ENCODE measurements at places on chromosomes 12 and 14.

DNA sequence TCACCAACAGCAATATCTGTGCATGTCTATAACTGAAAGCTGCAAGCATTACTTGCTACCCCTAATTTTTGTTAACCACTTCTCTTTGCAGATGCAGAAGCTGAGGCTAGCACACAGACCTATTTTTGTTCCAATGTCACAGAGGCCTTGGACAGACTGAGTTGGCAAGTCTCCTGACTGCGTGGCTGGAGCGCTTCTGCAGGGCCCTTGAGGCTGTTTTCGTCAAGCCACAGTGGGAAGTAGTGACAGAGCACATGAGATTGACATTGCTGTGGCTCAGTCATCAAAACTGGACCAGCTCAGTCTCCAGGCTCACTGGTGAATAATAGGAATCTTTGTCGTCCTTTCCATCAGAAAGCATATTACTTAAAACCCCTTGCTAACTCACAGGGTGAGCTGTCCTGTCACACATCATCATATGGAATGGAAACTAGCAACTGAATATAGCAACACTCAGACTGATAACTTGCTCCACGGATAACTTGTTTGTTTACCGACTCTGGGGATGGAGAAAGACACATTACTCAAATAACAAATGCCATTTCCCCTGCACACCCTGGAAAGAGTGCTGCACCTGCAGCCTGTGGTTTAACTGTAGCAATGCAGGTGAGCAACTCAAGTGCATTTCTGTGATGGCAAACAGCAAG lies 43.6 kb upstream of the DDX11 start:
- no peak for ATAC-seq

GRCh38 chr12:119500209-119500608 lies 93.4 kb upstream of the TMEM233 start:
- ATAC-seq: no peak

DNA sequence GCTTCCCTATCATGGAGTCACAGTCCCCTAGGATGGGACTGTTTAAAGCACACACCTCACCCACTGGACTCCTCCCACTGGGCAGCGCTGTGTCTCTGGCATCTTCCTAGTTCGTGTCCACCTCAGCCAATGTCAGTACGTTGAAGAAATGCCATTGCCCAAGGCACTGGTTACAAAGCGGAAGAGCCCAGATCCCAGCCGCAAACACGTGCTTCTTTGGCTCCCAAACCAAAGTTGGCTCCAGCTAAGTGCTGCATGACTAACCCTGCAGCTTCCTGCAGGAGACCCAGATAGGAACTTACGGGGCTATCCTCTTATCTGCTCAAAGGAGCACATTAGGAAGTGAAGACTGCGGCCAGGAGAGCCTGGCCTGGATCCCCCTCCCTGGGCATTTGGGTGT lies 9.3 kb downstream of the SYNE3 start:
- ATAC-seq: no peak

DNA sequence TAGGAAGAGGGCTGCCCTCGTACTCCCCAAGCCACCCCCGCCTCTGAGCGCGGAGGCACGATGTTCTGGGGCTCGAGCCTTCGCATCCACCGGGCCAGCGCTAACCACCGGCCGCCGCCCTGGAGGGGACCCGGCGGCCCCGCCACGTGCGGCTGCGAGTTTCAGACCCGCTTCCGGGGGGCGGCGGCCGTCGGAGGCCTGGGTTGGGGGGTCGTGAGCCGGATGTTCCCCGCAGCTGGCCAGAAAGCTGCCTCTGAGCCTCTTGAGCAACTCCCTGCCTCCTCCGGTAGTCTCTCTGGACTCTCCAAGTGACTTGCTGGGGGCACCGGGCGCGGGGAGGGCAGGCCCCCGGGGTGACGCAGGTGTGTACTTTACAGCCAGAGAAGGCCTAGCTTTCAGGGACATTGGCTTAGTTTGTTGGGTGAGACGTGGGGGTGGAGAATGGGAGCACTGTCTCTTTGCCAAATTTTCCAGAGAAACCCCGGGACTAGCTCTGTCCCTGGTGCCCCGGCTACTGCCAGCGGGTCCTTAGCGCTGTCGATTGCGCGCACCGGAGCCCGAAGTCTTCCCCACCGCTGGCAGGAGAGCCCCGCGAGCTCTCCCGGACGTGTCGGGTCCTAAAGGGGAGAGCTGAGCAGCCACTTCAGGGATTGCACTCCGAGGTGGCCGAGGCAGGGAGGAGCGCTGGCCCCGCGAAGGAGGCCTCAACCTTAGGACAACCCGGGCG lies 15.6 kb downstream of the OTX2 start:
- ATAC-seq: no peak

GRCh38 chr14:71289536-71289935 lies 382.3 kb downstream of the PCNX1 start:
- peak; percentile 32 for ATAC-seq

DNA sequence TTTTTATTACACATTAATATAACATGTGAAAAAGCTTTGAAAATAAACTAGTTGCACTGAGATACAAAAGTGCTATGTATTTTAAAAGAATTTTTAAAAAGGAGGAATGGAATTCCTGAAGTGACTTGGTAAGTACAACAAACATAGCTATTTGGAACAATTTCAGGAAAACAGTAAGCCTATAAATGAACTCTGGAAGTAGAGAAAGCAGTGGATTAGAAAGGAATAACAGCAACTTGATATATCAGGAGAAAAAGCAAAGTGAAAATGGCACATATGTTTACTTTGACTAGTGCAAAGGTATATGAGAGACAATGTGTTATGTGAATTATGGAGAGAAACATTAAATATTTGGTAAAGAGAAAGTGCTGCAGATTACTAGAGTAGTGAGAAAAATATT lies 811.7 kb downstream of the C12orf50 start:
- no peak for ATAC-seq

GRCh38 chr14:95164506-95164905 lies 7.2 kb upstream of the DICER1 start:
- ATAC-seq: no peak

GRCh38 chr14:73851567-73852382 lies at the start of gene PTGR2:
Gene PTGR2, plus strand, starts transcription at chr14:73851831. Its CDS starts 7,032 bp downstream, at chr14:73858863.
- ATAC-seq: peak; percentile 95

DNA sequence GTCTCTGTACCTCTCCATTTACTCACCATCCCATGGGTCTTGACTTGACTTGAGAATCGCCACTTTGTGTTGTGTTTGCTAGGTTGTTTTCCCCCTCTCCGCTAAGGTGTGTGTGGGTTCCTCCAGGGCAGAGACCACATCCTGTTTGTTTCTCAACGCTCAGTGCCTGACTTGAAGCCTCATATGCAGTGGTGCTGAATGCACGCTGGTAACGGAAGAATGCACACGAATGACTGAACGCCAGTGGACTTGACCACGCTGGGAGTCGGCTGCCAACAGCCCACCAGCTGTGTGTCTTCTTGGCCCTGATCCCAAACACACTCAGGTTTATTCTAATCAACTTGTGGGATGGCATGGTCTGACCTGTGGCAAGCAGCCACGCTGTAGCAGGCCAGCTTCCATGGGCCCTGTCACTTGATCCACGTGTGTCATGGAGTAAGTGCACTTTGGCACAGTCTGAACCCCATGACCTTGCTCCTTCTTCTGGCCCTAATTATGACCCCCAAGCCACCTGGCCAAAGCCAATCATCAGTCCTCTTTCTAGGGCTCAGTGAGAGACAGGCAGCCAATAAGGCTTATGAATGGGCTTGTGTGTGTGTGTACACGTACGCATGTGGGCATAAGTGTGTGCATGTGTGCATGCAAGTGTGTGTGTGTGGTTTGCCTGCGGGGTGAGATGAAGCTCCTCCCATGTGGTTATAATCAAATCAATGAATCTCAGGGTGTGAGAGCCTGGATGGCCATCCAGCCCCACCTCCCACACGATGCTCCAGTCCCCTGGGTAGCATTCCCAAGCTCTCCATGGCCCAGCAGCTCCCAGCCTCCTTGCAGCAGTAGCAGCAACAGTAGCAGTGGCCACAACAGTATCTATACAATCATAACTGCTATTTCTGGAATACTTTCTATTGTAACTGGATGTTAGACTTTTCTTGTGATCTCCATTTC lies 6.4 kb upstream of the TC2N start:
- ATAC-seq: peak; percentile 42

DNA sequence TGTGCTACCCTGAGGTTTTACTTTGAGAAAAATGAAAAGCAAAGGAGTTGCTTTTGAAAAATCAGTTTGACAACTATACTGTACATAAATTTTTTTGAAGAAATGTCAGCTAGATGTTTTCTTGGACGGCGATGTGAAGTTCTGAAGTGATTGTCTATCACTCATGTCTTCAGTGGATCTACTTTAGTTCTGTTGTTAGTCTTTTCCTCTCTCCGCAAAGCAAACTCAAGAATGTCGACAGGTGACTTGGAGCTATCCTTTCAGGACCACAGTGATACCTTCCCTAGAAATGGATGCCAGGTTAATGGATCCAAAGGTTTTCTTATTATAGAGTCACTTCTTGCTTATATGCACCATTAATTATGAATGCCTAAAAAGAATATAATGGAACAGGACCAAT lies 1.2 kb downstream of the PTPRO start:
- ATAC-seq: no peak

DNA sequence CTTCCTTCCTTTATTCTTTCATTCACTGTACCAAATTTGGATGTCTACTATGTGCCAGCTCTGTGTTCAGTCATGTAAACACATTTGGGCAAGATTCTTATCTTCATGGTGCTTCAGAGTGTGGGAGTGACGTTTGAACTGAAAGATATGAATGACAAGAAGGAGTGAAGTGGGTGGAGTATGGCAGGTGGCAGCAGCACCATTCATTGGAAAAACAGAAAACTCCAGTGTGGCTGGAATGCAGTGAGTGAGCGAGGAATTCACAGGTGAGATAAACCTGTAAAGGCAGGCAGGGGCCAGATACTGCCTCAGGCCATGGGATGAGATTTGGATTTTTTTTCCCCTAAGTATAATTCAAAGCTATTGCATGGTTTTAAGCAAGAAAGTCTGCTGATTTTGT lies 140.7 kb upstream of the CCDC198 start:
- ATAC-seq: no peak

DNA sequence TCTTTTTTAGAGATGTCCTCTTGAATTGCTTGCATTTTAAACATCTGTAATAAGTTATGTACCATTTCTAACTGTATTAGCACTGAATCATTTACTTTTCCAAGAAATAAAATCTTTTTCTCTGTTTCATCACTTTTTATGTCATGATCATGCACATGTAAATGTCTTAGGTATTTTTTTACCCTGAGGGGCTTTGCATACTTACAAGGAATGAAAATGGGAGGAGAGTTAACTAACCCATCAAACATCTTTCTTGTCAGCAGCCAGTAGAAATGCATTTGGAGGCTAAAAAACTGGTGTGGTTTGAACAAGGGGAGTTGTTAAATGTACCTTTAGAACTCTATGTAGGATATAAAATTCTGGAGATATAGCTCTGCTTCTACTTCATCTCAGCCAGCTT lies 1080.3 kb downstream of the GALC start:
- no peak for ATAC-seq

DNA sequence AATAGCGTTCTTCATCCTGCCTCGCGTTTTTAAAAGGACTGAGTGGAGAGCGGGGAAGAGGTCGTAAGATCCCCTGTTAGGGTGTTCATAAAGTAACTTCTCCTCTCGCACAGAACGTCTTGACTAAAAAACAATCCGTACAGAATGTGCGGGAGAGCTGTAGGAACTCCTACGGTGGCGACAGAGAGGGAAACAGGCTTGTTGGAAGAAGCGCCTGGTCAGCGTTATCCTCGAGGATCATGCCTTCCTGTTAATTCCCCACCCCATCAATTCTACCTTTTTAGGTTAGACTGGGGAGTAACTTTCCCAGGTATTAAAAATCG lies 399 bp upstream of the WASHC4 start:
- no peak for ATAC-seq

DNA sequence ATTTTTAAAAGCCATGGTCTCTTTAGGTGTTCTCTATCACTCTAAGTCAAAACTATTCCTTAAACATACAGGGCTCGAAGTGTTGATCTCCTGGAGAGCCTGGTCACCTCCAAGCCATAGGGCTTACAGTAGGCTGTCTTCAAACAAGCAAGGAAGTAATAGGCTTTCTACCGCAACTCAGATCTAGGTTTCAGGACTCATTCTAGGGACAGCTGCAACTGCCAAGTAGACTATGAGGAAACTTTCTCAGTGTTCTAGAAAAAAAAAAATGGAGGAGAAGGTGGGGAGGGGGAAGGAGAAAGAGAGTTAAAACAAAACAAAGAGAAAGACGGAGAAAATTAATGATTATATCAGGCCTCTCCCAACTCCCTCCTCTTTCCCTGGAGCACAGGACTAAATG lies 106.9 kb upstream of the ETV6 start:
- no peak for ATAC-seq

GRCh38 chr12:52513736-52514135 lies 6.5 kb downstream of the KRT5 start:
- ATAC-seq: no peak

GRCh38 chr12:65536351-65536750 lies 257.9 kb downstream of the MSRB3 start:
- no peak for ATAC-seq

GRCh38 chr12:130498589-130499385 lies 161.1 kb downstream of the PIWIL1 start:
- no peak for ATAC-seq

DNA sequence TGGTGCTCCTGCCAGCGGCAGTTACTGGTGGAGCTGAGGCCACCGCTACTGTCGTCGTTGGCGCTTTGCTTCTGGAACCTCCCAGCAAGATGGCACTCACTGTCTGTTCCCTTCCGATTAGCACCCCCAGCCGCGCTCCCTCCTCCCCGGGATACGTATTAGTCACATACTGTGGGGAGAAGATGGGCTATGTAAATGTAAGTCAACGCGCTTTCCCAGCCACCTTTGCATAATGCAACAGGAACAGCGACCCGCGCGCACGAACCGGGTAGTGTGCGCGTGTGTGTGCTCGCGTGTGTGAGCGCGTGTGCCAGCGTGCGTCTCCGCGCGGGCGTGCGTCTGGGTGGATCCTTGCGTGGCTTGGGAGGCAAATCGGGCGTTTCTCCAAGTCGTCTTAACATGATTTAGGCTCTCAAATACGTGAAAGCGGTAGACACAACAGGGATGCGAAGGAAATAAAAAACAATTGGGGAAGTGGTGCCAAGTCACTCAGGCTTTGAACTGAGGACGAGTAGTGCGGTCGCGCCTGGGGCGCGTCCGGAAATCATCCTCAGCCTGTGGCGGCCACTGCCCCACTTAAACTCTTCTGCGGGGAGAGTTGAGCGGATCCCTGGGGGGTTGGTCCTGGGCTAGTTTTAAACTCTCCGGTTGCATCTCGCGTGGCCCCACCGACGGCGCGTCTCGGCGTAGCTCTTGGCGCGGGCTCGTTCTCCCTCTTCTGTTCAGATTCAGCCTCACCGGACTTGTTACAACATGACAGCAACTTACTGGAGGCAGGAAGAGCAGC lies 1.8 kb downstream of the FLRT2 start:
- no peak for ATAC-seq

DNA sequence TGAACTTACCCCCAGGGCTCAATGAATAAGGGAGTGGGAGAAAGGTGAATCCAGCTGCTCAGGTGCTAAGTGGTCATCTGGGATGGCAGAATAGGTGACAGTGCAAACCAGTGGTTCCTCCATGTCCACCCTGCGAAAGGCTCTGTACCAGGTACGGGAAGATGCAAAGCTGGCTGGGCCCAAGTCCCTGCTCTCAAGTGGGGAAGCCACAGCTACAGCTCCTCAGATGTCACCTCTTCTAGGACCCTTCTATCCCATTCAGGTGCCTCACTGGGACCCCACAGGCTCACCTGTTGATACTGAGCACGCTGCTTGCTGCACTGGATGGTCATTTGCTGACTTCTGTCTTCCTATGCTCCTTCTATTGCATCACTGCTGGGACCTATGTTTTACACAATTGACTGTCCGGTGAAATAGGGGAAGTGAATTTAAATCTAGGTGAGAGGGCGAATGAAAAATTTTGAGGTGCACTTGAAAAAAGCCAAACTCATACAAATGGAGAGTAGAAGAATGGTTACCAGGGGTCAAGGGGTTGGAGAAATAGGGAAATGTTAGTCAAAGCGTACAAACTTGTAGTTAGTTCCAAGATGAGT lies 20.3 kb upstream of the PPP4R4 start:
- no peak for ATAC-seq
